ENCODE measurements at places on chromosomes 6 and 20.

- no peak for DNase-seq
Measured at GRCh38 chr6:1605004-1605892, 4.5 kb upstream of the FOXC1 start.

GRCh38 chr6:162875070-162875469 lies 147.3 kb downstream of the PACRG start:
- no peak for DNase-seq

DNA sequence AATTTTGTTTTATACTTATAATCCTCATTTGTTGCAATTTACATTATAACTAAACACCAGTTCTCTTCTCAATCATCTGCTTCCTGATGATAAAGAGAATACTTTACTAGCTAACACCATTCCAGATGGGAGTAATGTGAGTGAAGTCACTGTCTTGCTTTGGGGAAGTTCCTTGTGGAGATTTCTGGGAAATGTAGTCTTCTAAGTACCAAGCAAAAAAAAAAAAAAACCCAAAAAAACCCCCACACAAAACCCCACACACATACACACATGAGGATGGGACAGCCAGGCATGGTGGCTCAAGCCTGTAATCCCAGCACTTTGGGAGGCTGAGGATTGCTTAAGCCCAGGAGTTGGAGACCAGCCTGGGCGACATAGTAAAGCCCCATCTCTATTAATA lies 2.2 kb upstream of the SNPH start:
- DNase-seq, result no peak

DNA sequence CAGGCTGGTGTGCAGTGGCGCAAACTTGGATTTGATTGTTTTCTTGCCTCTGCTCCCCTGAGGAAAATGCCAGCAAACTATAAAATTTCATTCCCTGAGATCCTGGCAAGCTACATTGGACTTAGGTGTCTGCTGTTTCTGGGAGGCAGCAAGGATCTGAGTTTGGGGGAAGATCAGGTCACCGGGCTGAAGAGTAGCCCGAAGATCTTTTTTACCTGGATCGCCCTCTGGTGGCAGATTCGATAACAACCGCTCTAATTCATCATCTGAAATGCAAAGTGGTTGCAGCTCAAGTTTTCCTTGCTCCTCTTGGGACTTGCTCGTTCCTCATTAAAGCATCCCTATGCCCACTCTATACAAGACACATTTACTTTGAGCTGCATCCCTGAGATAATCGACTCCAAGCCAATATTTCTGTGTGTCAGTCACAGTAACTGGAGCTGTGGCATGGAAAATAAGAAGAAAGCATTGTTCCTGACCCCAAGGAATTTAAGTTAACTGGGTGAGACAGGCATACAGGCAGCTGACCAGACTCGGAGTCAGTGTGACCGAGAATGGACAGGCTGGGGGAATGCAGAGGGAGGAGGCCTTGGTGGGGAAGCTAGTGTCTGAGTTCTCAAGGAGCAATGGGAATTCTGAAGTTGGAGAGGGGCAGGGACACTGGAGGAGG lies 131.8 kb upstream of the PROKR2 start:
- DNase-seq, result peak; percentile 10

- DNase-seq, result no peak
Measured at GRCh38 chr6:6758915-6759654, 170.6 kb downstream of the LY86 start.

- no peak for DNase-seq
Measured at GRCh38 chr20:25085756-25086495, 4.0 kb upstream of the VSX1 start.

DNA sequence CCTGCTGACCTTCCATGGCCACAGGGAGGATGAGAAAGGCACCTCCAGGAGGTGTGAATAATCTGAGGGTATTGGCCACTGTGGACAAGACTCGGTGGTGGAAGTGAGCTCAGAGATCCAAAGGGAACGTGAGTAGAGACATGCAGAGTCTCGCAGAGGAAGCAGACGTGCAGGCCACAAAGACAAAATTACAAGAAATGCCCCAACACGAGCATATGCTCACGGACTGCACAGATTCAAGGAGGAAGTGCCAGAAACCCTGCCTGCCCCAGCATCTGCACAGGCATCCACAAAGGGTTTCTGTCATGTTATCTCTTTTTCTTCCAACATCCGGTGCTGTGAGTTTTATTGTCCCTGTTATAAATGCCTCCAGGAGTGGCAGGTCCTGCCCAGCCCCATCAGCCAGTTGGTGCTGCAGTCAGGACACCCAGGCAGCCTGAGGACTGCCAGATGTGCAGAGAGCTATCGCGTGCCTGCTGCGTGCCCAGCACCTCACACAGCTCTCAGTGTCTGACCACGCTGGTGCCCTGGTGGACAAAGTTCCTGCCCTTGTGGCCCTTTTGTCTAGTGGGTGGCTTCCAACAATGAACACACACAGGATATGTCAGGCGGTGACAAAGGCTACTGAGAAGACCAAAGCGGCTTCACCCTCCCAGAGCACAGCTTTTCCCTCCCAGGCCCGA lies 34.0 kb upstream of the FANCE start:
- DNase-seq, result no peak

GRCh38 chr6:124670801-124671200 lies 291.4 kb upstream of the RNF217 start:
- DNase-seq, result no peak

- DNase-seq, result no peak
Measured at GRCh38 chr6:122374307-122374706, 25.1 kb upstream of the HSF2 start.

GRCh38 chr6:27452496-27452897 lies 20.4 kb downstream of the ZNF184 start:
- no peak for DNase-seq

Measured in activated T-helper 1 cell treated with Interleukin-2 at 50 U/mL for 16 hours (primary cell).